ENCODE measurements at places on chromosomes 7 and 10.

GRCh38 chr10:112261281-112261822 is 21.8 kb upstream of the TECTB start:
- no peak for DNase-seq

DNA sequence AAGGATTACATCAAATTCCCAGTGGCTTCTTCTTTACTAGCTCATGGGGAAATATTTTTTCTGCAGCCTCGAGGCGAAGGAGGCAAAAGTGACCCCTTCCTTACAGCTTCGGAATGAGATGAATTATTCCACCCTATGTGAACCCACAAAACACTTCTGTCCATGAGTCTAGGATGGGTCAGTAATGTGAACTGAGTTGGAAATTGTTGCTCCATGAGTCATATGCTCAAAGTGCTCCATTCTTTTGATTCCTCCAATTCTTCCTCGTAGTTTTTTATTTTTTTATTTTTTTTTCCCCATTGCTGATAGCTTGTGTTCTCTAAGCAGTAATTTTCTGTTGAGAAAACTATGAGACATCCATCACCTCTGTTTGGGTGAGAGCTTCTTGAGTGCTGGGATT is 31.7 kb upstream of the FAM204A start:
- no peak for DNase-seq

- no peak for DNase-seq
These were observed 47.7 kb downstream of the LYZL2 start for GRCh38 chr10:30581779-30582380.

DNA sequence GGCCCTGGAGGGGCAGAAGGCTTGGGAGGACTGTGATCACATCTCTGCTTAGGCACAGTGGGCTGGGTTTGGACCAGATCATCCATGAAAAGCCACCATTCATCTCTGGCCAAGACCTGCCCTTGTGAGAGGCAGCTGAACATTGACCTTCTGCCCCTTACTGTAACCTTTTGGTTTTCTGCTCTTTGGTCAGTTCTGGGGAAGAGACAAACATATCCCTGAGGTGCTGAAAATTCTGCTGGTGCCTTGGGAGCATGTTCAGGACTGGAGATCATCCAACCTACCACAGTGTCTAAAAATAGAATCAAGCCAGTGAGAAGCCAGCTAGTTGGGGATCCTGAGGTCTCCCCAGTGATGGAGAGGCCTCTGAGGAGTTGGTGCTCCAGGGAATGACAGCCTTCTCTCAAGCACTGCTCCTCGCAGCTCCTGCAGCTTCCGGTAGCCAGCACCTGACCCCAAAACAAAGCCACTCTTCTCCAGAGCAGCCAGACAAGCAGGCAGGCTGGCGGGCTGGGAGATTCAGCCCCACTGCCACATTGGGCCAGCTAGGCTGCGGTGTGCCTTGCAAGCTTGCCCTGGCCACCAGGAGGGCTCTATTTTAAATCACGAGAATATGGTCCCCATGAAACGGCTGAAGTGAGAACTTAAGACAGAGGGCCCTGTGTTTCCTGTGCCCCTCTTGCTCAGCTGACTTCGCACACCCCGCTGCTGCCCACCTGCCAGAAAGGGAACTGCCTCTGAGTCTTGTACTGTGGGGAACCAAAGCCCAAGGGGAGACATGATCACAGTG is 37.8 kb upstream of the UBE2H start:
- DNase-seq, result no peak

- peak; percentile 33 for DNase-seq
These were observed at the start of gene STAMBPL1 for GRCh38 chr10:88879534-88880281. Gene STAMBPL1, plus strand, starts transcription at chr10:88880245. Its CDS starts 21,464 bp downstream, at chr10:88901709.

Data from NCI-H1105 (cell line).